ENCODE measurements at places on chromosomes 11 and 22.

DNA sequence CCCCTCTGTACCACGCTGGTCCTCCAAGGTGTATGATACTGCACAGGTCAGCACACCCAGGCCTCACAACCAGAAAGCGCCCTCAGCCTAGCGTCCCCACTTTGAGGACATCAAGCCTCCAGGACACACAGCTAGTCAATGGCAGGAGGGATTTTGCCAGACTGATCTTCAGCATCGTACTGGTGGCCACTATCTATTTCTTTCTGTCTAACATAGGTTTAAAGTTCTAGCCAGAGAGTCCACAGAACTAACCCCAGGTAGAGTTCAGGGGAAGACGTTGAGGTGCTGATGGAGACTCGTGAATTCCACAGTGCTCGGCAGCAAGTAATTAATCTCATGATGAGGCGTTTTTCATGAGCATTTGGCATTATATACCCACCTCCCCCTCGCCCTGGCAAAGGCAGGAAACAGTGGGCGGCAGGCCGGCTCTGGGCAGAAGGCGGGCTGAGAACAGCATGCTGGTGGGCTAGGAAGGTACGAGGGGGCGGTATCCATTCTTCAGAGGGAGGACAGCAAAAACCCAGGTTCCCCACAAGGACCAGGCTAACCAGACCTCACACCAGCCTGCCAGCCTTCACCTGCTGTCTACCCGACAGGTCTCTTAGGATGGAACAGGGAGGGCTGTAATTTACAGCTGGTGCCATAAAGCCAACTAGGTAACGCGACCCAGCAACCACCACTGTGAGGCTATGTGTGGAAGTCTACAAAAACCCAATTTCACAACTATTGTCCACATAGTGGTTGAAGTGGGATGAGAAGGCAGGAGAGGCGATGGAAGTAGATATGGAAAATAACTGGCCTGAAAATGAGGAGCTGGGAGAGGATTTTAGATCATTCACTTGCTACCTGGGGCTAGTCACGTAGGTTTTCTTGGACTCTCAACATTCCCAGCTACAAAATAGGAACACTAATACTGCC, 18.5 kb downstream of the MYH9 start:
- no peak for DNase-seq

- no peak for DNase-seq
Measured at GRCh38 chr11:111388842-111389241, 9.8 kb upstream of the POU2AF1 start.

GRCh38 chr11:36065436-36065835, 121.6 kb downstream of the LDLRAD3 start:
- no peak for DNase-seq

GRCh38 chr22:18058371-18059093, 19.3 kb upstream of the PEX26 start:
- no peak for DNase-seq

DNA sequence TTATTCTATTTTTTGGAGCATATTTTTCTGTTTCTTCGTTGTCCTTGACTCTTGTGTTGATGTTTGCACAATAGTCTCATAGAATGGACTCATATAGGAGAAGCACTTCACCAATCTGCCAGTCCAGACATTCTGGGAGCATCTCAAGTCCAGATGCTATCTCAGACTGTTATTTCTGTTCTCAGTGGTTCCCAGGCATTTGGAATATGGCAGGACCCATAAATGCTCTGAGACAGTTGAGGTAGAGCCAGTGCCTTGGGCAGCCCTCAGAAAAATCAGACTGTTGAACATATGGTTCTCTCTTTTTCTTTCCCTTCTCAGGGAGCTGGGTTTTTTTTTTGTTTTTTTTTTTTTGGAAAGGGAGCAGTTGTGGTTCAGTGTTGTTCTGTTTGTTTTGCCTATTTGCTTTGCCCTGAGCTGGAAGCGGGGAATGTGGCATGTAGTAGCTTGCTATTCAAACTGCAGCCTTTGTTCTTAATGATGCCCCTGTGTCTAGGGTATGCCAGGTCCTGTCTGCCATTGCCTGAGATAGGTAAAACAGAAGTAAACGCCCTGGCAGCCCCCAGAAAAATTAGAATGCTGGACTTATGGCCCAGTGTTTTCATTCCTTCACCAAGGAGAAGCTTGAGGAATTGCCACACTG, 3.7 kb upstream of the MS4A2 start:
- DNase-seq, result no peak

DNA sequence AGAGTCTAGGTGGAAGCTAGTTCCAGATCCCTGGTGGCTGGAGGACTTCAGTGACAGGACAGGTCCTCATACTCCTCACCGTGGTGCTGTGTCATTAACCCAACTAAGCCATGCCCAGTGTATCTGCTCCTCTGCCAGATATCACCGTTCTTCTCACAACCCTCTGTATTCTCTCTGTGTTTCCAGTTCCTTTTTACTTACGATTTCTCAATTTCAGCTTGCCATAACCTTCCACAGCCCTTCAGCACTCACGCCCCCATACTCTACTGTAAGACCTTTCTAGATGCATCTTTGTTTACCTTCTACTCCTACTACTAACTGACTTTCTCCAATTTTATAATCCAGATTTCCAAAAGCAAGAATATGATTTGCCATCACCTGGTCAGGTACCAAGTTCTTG, 26.1 kb upstream of the RIC3 start:
- no peak for DNase-seq

- DNase-seq, result no peak
Measured at GRCh38 chr11:121699801-121700200, 247.0 kb upstream of the SORL1-AS1 start.

- DNase-seq, result peak; percentile 64
Measured at GRCh38 chr11:27456140-27456794, 16.3 kb downstream of the LGR4 start.

DNA sequence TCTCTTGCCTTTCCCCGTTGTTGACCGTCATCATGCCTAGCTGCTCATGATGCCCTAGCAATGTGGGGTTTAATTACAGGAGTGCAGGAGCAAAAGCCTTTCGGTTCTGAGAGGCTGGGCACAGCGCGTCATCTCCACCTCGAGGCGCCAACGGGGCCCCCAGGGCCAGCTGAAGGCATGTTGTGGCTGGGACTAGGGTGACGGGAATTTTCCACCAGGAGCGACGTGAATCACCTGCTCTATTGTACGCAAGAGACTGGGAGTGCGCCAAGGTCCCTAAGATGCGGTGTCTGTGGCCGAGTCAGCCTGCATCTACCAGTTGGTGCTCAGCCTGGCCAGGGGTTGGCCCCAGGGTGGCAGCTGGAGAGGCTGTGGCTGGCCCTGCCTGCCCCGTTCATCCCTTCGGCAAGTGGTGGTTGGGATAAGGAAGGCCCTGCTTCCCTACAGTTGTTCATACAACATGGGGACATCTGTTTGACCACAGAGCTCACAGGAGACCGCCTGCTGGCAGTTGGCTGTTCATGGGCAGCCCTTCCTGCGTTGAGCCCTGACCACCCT, 1175.6 kb downstream of the BRD1 start:
- no peak for DNase-seq

DNA sequence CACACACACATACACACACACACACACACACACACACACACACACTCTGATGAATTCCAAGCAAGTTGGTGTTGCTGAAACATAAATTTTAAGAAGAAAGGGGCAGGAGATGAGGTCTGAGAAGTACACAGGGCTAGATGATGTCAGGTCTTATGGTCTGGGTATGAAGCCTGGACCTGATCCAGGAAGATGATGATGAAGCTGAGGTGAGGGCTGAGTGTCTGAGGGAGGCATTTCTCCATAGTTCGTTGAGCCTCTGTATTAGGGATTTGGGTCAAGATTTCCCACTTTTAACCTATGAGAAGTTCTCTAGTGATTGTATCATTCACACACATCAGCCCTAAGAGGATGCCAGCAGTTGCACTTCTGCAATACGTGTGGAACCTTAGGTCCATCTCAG, 32.6 kb downstream of the KREMEN1 start:
- peak; percentile 28 for DNase-seq

- no peak for DNase-seq
Measured at GRCh38 chr11:111460340-111460739, 51.8 kb downstream of the BTG4 start.

- DNase-seq, result no peak
Measured at GRCh38 chr22:37607935-37608476, 628 bp upstream of the GGA1 start.

GRCh38 chr11:90916706-90917105, 693.9 kb upstream of the CHORDC1 start:
- no peak for DNase-seq

- peak; percentile 66 for DNase-seq
Measured at GRCh38 chr11:119709638-119710346, 19.2 kb downstream of the NECTIN1 start.

DNA sequence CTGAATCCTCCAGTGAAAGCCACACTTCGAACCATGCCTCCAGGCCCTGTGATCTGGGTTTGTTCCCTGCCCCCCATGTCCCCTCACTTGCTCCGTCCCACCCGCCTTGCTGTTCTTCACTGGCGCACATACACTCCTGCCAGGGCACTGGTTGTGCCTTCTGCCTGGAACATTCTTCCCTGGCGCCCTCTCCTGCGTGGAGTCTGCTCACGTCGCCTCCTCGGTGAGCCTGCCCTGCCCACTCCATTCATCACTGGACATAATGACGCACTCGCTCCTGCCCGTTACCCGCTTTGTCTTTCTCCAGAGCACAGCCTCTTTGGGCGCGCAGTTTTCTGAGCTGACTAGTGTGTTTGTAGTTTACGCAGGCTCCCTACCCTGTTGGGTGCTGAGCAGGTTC, 21.0 kb upstream of the MIEF1 start:
- DNase-seq, result no peak

DNA sequence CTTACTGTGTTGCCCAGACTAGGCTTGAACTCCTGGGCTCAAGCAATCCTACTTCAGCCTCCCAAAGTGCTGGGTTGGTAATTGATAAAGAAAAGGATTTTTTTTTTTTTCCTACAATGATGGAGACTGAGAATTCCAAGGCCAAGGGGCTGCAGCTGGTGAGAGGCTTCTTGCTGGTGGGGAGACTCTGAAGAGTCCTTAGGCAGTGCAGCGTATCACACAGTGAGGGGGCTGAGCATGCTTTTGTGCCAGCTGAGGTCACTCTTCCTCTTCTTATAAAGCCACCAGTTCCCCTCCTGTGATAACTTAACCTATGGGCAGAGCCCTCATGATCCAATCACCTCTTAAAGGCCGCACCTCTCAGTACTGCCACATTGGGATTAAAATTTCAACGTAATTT, 28.2 kb upstream of the CCDC81 start:
- no peak for DNase-seq

- no peak for DNase-seq
Measured at GRCh38 chr11:14679662-14680061, 36.1 kb downstream of the PDE3B start.

GRCh38 chr11:88104408-88104807, 70.8 kb downstream of the RAB38 start:
- DNase-seq, result no peak

- no peak for DNase-seq
Measured at GRCh38 chr22:37167981-37168647, 18.4 kb upstream of the IL2RB start.

DNA sequence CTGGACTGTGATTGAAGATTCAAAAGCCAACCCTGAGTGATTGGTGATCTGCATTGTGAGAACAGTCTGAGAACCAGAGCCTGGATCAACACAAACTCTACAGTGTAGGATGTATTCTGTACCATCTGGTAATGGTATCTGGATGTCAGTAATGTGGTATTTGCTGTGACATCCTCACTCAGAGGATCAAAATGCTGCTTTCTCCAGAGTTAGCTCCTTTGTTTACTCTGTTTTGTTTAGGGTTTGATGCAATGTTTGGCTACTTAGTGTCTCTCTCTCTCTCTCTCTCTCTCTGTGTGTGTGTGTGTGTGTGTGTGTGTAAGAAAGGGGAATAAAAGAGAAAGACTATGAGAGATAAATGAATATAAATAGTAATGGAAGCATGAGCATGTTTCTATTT, 24.3 kb downstream of the CASP4 start:
- DNase-seq, result no peak

- no peak for DNase-seq
Measured at GRCh38 chr22:24765166-24765565, 9.4 kb downstream of the PIWIL3 start.

- no peak for DNase-seq
Measured at GRCh38 chr22:29014773-29015172, 46.9 kb downstream of the C22orf31 start.

GRCh38 chr11:26964339-26964738, 29.6 kb upstream of the FIBIN start:
- peak; percentile 89 for DNase-seq

- DNase-seq, result no peak
Measured at GRCh38 chr22:36830601-36831000, 13.8 kb upstream of the PVALB start.

DNA sequence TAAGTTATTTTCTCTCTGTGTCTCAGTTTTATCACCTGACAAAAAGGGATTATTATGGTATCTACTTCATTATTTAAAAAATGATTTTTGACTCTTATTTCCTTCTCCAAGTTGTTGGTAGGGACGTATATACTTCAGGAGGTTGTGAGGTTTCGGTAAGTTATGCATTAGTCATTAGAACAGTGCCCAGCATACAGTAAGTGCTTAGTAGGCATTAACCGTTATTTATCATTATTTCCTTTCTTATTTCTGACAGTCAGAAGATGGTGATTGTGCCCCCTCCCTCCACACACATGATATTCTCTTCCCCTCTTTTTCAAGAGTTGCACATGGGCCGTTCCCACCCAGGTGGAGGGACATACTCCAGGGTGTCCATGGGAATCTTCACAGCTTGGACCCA, 36.1 kb downstream of the SLCO2B1 start:
- DNase-seq, result no peak

DNA sequence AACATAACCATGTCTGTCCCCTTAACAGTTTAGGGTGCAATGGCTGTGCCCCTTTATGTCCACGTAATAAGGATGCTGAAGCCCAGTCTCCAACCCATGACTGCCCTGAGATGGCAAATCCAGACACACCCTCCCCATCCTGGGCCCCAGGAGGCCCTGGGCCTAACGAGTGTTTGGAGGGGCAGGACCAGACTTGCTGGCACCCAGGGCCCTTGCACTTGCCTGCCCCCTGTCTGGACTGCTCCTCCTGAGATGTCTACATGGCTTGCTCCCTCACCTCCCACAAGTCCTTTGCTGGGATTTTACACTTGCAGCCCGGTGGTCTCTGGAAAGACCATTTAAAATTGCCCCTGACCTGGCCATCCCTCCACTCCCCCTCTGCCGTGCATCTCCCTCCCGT, 132.2 kb upstream of the NECTIN1 start:
- no peak for DNase-seq

DNA sequence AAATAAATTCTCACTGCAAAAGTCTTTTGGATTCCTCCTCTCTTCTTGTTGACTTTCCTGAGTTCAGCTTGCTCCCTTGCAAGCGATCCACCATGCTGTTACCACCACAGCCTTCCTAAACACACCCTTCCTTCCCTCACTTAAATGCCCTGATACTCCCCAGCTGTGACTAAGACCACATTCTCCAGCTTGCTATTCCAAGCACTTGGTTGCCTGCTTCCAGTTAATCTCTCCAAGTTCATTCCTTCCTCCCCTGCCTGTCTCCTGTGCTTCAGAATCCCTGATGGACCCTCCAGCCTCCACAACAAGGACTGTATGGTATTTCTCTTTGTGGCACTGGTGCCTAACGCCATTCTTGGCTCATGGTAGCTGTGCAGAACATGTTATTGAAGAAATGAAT, 603.9 kb upstream of the CADM1 start:
- DNase-seq, result no peak
